ENCODE measurements at places on chromosomes 7 and 10. TPM values are rescaled to one million over a fixed set of nuclear protein-coding genes. Genes with fewer than 3 reads are reported as not detected.

MAGI2 gene
- 13.0 TPM for total RNA-seq

- no peak for DNase-seq
- H3K4me3 ChIP-seq: no peak overlapping the region
- H3K36me3 ChIP-seq: no peaks in the 10 kb centered on the region
These were observed 49.1 kb downstream of the MTURN start for GRCh38 chr7:30183749-30184369.

GRCh38 chr10:120067427-120067826, 174.9 kb downstream of the SEC23IP start:
- peaks cover 8% of the 10 kb centered on the region for H3K27me3 ChIP-seq
- H3K36me3 ChIP-seq: no peaks in the 10 kb centered on the region
- H3K27ac ChIP-seq: no peak overlapping the region
- no peak for DNase-seq

ASZ1 gene
- total RNA-seq: not detected

- no peak overlapping the region for H3K27ac ChIP-seq
- H3K4me1 ChIP-seq: no peaks in the 10 kb centered on the region
- no peak for DNase-seq
- H3K4me3 ChIP-seq: no peak overlapping the region
- H3K27me3 ChIP-seq: no peaks in the 10 kb centered on the region
- H3K36me3 ChIP-seq: no peaks in the 10 kb centered on the region
These were observed 47.7 kb upstream of the ZNF92 start for GRCh38 chr7:65325793-65326432.

DNA sequence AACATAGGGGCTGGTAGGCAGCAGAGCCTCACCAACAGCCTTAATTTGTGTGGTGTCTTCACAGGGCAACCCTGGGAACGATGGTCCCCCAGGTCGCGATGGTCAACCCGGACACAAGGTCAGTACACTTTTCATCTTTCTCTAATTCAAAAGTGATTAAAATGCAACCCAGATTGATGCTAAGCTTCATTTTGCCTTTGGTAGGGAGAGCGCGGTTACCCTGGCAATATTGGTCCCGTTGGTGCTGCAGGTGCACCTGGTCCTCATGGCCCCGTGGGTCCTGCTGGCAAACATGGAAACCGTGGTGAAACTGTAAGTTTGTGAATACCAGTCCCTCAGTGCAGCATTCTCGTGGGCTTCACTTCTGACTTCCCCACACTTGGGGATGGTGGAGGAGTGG, 30.9 kb downstream of the COL1A2 start:
- H3K4me3 ChIP-seq: no peak overlapping the region
- peaks cover 3% of the 10 kb centered on the region for H3K36me3 ChIP-seq
- H3K27ac ChIP-seq: no peak overlapping the region
- no peaks in the 10 kb centered on the region for H3K4me1 ChIP-seq
- DNase-seq: no peak

NPC1L1 gene
- total RNA-seq: not detected

GRCh38 chr10:74384615-74385183, 233.7 kb downstream of the ADK start:
- H3K27ac ChIP-seq: no peak overlapping the region
- no peaks in the 10 kb centered on the region for H3K27me3 ChIP-seq
- no peaks in the 10 kb centered on the region for H3K36me3 ChIP-seq
- H3K4me1 ChIP-seq: no peaks in the 10 kb centered on the region
- DNase-seq: no peak

- H3K4me1 ChIP-seq: no peaks in the 10 kb centered on the region
- no peaks in the 10 kb centered on the region for H3K36me3 ChIP-seq
- DNase-seq: no peak
- no peak overlapping the region for H3K27ac ChIP-seq
- H3K27me3 ChIP-seq: no peaks in the 10 kb centered on the region
These were observed 31.7 kb downstream of the KCND2 start for GRCh38 chr7:120304674-120305073.

- H3K36me3 ChIP-seq: no peaks in the 10 kb centered on the region
- no peak overlapping the region for H3K27ac ChIP-seq
- no peaks in the 10 kb centered on the region for H3K4me1 ChIP-seq
- H3K4me3 ChIP-seq: no peak overlapping the region
- H3K27me3 ChIP-seq: no peaks in the 10 kb centered on the region
- DNase-seq: peak; percentile 55
These were observed 249.8 kb downstream of the AUTS2 start for GRCh38 chr7:69847921-69848612.

- H3K36me3 ChIP-seq: no peaks in the 10 kb centered on the region
These were observed 1.1 kb upstream of the WNT16 start for GRCh38 chr7:121327671-121328070.

GRCh38 chr7:8149222-8149621, 112.7 kb downstream of the ICA1 start:
- peaks cover 13% of the 10 kb centered on the region for H3K4me1 ChIP-seq
- DNase-seq: no peak
- H3K36me3 ChIP-seq: no peaks in the 10 kb centered on the region
- no peaks in the 10 kb centered on the region for H3K27me3 ChIP-seq

DNA sequence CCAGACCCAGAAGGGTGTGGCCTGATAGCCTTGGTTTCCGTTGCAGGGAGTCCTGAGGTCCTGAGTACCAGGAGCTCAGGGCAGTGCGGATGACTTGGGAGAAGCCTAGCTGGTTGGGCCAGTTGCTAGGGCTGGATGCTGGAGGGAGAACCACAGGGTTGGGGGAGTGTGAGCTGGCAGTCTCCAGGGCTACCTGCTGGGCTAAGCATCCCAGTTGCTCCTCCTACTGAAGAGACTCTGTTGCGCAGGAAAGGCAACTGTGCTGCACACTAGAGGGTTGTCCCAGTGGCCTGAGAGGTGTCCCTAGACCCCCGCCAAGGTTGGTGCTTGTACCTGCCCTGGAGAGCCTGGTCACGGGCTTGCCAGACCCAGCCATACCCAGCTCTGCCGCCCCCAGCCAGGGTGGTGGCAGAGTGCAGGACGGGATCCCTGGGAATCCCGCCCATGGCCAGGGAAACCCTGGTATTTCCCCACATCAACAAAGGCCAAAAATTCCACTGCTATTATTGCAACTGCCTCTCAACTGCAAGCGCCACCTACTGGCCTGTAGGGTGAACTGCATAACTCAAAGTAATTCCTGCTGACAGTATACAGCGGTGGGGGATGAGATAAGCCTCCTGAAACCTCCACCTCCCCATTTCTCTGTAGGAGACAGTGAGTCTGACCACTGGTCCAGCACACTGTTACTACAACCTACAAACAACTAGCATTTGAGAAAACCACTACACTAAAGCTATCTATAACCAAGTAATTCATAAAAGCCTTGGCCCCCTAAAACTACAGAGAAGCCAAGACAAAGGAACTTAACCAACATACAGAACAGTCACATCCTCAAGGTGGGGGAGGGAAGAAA, 67.6 kb upstream of the DDC start:
- no peaks in the 10 kb centered on the region for H3K4me1 ChIP-seq
- no peak overlapping the region for H3K4me3 ChIP-seq
- H3K27ac ChIP-seq: no peak overlapping the region
- no peaks in the 10 kb centered on the region for H3K27me3 ChIP-seq

GRCh38 chr10:10292501-10292900, 725.2 kb upstream of the CELF2 start:
- DNase-seq: no peak
- H3K4me1 ChIP-seq: no peaks in the 10 kb centered on the region
- H3K27me3 ChIP-seq: no peaks in the 10 kb centered on the region
- no peak overlapping the region for H3K4me3 ChIP-seq

FGFBP3 gene
- 2.1 TPM for total RNA-seq

- no peaks in the 10 kb centered on the region for H3K36me3 ChIP-seq
- H3K27ac ChIP-seq: no peak overlapping the region
- no peaks in the 10 kb centered on the region for H3K27me3 ChIP-seq
- H3K4me3 ChIP-seq: no peak overlapping the region
- no peaks in the 10 kb centered on the region for H3K4me1 ChIP-seq
These were observed 16.8 kb upstream of the MTPAP start for GRCh38 chr10:30365883-30366282.

- no peak overlapping the region for H3K27ac ChIP-seq
- H3K36me3 ChIP-seq: no peaks in the 10 kb centered on the region
- H3K4me1 ChIP-seq: no peaks in the 10 kb centered on the region
- H3K4me3 ChIP-seq: no peak overlapping the region
These were observed 163.1 kb downstream of the PRKCQ start for GRCh38 chr10:6416892-6417512.

CYP3A7 gene
- not detected for total RNA-seq

HERC4 gene
- total RNA-seq: 50.4 TPM

ZMIZ1 gene
- 56.4 TPM for total RNA-seq

GRCh38 chr7:101614098-101614938, 14.8 kb downstream of the MYL10 start:
- no peaks in the 10 kb centered on the region for H3K36me3 ChIP-seq
- H3K4me3 ChIP-seq: no peak overlapping the region
- no peak overlapping the region for H3K27ac ChIP-seq
- H3K4me1 ChIP-seq: no peaks in the 10 kb centered on the region
- no peak for DNase-seq

DNA sequence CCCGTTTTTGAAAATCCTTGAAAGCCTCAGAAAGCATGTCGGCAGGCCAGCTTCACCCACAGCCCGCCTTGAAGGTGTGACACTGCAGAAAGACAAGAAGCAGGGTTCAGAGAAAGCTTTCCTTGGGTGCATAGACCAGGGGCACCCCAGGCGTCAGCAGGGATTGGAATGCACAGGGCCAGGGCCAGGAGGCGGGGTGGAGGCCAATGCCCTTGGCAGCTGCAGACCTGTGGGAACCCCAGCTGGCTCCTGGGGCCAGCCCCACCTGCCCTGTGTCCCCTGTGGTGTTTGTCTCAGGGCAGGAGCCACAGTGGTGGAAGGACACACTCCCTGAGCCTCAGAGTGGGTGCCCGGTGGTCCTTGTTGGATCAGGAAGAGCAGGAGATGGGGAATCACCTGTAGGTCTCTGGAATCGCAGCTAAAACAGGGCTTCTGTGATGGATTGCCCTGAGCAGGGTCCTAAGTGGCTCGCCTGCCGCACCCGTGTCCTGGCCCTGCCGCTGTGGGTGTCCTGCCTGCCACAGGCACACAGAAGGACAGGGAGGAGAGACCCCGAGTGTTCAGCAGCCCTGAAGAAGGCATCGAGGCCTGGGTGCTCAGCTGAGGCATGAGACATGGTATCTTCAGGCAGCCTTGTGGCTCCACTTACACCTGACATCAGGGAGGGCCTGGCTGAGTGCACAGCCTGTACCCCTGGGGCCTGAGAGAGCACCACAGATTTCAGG, 32.5 kb downstream of the ANXA8 start:
- H3K27me3 ChIP-seq: no peaks in the 10 kb centered on the region
- no peaks in the 10 kb centered on the region for H3K4me1 ChIP-seq
- H3K27ac ChIP-seq: no peak overlapping the region

DNA sequence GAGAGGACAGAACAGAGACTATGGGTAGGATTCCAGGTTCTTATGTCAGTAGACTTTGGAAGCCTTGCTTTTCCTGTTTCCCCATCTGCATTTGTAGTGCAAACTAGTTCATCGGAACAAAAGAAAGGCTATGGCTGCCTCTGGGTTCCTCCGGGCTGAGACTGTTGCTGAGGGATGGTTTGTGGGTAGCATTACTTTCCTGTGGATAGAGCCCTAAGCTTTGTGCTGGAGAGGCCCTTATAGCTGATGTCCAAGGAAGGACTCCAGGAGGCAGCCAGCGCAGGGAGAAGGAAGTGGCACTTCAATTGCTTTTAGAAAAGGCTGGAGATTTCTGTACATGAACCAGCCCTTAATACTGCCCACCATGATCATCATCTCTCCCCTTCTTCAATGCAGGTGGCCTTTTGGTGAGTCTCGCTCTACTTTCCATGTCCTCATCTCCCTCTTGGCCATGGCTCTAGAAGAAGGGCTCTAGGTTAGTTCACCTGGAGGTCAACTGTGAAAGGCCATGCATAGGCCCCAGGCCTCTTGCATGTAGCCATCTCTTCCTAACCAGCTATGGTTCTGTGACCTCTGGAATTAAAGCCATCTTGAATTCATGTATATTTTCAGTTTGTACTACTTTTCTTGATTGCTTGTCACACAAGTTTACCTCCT, 15.4 kb downstream of the MXI1 start:
- H3K4me1 ChIP-seq: peaks cover 33% of the 10 kb centered on the region
- DNase-seq: no peak
- no peak overlapping the region for H3K4me3 ChIP-seq
- peak overlapping the region; percentile 93 for H3K27ac ChIP-seq
- H3K27me3 ChIP-seq: no peaks in the 10 kb centered on the region

FOXI2 gene
- total RNA-seq: not detected

DNA sequence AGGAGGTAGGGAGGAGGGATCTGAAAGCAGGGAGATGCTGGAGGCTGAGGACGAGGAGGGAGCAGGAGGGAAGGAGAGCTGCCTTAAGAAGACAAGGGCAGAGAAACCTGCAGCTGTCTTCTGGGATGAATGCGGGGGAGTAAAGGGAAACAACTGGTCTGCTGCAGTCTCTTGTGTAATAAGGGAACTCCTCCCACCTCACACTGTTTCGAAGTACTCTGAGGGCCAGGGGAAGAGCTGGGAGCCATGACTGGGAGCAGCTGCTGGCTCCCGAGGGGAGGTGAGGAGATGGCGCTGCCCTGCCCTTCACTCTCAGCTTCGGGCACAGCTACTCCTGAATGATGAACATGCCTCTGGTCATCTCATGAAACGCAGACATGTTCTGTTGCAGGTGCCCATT, 65.1 kb downstream of the CLEC2L start:
- no peaks in the 10 kb centered on the region for H3K27me3 ChIP-seq
- peaks cover 46% of the 10 kb centered on the region for H3K36me3 ChIP-seq
- H3K27ac ChIP-seq: no peak overlapping the region
- no peaks in the 10 kb centered on the region for H3K4me1 ChIP-seq

GBX1 gene
- not detected for total RNA-seq

DNA sequence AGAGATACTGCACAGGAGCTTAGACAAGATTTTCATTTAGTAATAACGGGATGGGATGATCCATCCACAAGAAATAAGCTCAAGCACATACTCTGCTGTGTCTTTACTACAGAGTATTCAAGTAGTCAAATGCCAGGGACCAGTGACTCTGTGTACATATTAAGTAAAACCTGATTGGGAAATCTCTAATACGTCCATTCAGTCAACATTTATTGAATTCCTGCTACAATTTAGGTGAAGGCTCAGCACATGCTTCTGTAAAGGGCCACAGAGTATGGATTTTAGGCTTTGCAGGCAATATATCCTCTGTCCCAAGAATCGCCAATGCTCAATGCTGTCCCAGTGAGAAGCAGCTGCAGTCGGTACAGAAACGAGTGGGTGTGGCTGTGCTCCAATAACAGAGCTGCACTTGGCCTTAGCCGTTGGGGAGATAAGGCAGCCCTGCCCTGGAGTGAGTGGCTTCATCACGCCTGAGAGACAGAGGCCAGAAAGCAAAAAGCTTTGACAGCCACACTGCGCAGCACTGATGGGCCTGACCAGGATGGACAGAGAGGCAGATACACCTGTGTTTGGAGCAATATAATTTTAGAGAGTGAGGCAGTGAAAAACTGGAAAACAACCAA, 186.8 kb downstream of the PARD3 start:
- H3K27me3 ChIP-seq: no peaks in the 10 kb centered on the region
- peak; percentile 76 for DNase-seq
- H3K4me1 ChIP-seq: peaks cover 11% of the 10 kb centered on the region
- H3K4me3 ChIP-seq: no peak overlapping the region
- no peaks in the 10 kb centered on the region for H3K36me3 ChIP-seq
- H3K27ac ChIP-seq: no peak overlapping the region

- H3K4me1 ChIP-seq: peaks cover 8% of the 10 kb centered on the region
- H3K27ac ChIP-seq: no peak overlapping the region
- peaks cover 24% of the 10 kb centered on the region for H3K27me3 ChIP-seq
- H3K36me3 ChIP-seq: no peaks in the 10 kb centered on the region
- DNase-seq: no peak
These were observed 4.0 kb downstream of the CDHR1 start for GRCh38 chr10:84198206-84198915.
